ENCODE measurements at places on chromosomes 3 and 15. TPM values are rescaled to one million over a fixed set of nuclear protein-coding genes. Genes with fewer than 3 reads are reported as not detected.

The KNG1 gene
- total RNA-seq: 0.17 TPM

The CPA3 gene
- total RNA-seq: 4.5 TPM

The TRPC1 gene
- total RNA-seq: 73.5 TPM

GRCh38 chr3:44952689-44953088 lies 23.3 kb downstream of the ZDHHC3 start:
- DNase-seq: no peak

GRCh38 chr3:12458901-12459300 lies 25.4 kb upstream of the TSEN2 start:
- DNase-seq: no peak

- DNase-seq: peak; percentile 64
Measured at GRCh38 chr15:27662892-27663291, 436.2 kb downstream of the OCA2 start.
